Activated CD4-positive, alpha-beta memory T cell treated with anti-CD3 and anti-CD28 coated beads for 36 hours (primary cell): ENCODE measurements at places on chromosomes 7 and 10. TPM values are rescaled to one million over a fixed set of nuclear protein-coding genes. Genes with fewer than 3 reads are reported as not detected.

GRCh38 chr7:46713868-46714596 lies 793.0 kb upstream of the IGFBP3 start:
- no peaks in the 10 kb centered on the region for H3K27me3 ChIP-seq
- no peaks in the 10 kb centered on the region for H3K36me3 ChIP-seq
- H3K27ac ChIP-seq: no peak overlapping the region
- no peak overlapping the region for H3K4me3 ChIP-seq
- DNase-seq: no peak
- no peaks in the 10 kb centered on the region for H3K4me1 ChIP-seq

DNA sequence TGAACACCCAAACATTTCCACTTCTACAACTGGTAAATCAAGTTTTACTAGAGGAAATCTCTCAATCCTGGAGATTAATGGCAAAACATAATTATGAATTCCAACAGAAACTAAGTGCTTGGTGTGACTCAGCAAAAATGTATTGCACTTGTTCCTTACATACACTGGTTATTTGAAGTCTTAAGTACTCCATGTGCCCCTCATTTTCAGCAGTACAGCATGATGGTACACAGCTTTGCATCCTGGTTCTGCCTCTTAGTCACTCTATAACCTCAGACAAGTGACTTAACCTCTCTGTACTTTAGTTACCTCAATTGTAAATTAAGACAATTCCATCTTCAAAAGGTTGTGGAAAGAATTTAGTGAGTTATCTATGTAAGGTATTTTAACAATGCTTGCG lies 12.9 kb downstream of the SLC16A12 start:
- DNase-seq: no peak
- no peaks in the 10 kb centered on the region for H3K36me3 ChIP-seq
- no peak overlapping the region for H3K4me3 ChIP-seq
- H3K27ac ChIP-seq: no peak overlapping the region

GRCh38 chr7:121279060-121279620 lies 49.7 kb upstream of the WNT16 start:
- DNase-seq: no peak
- H3K4me1 ChIP-seq: peaks cover 16% of the 10 kb centered on the region

- no peaks in the 10 kb centered on the region for H3K36me3 ChIP-seq
- no peaks in the 10 kb centered on the region for H3K4me1 ChIP-seq
- H3K4me3 ChIP-seq: no peak overlapping the region
- no peaks in the 10 kb centered on the region for H3K27me3 ChIP-seq
These were observed 48.7 kb upstream of the PTPRZ1 start for GRCh38 chr7:121824276-121824675.

- H3K4me3 ChIP-seq: no peak overlapping the region
- DNase-seq: no peak
- H3K27ac ChIP-seq: no peak overlapping the region
- no peaks in the 10 kb centered on the region for H3K36me3 ChIP-seq
- H3K4me1 ChIP-seq: no peaks in the 10 kb centered on the region
- H3K27me3 ChIP-seq: no peaks in the 10 kb centered on the region
These were observed 173.6 kb upstream of the CACNA2D1 start for GRCh38 chr7:82617156-82617555.

- peaks cover 1% of the 10 kb centered on the region for H3K4me1 ChIP-seq
- no peak overlapping the region for H3K27ac ChIP-seq
- peaks cover 3% of the 10 kb centered on the region for H3K27me3 ChIP-seq
- H3K4me3 ChIP-seq: no peak overlapping the region
- no peak for DNase-seq
These were observed 8.1 kb upstream of the CDCA7L start for GRCh38 chr7:21953781-21954180.

DNA sequence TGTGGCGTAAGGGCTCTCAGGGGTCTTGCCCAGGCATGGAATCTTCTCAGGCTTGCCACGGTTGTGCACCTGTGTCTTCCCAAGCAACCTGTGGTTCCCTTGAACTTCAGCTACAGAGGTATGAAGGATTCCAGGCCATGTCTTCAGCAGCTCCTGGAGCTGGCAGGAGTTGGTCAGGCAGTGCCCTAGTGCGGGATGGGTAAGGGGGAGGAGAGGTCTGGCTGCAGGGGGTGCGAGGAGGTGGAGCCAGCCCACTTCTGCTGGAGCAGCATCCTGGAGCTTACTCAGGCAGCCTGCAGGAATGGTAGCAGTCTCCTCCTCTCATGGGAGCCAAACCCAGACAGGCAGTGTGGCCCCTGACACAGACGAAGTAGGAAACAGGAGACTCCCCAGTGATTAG lies 3.8 kb upstream of the TRIL start:
- peaks cover 9% of the 10 kb centered on the region for H3K4me1 ChIP-seq
- H3K36me3 ChIP-seq: no peaks in the 10 kb centered on the region
- peaks cover 29% of the 10 kb centered on the region for H3K27me3 ChIP-seq
- DNase-seq: no peak
- no peak overlapping the region for H3K4me3 ChIP-seq
- no peak overlapping the region for H3K27ac ChIP-seq

Gene SFRP4
- not detected for total RNA-seq
